Urothelium cell line (cell line): ENCODE measurements at places on chromosomes 4 and X.
A peak's percentile ranks its signal among the peaks of the same experiment; 100 is the strongest.

DNA sequence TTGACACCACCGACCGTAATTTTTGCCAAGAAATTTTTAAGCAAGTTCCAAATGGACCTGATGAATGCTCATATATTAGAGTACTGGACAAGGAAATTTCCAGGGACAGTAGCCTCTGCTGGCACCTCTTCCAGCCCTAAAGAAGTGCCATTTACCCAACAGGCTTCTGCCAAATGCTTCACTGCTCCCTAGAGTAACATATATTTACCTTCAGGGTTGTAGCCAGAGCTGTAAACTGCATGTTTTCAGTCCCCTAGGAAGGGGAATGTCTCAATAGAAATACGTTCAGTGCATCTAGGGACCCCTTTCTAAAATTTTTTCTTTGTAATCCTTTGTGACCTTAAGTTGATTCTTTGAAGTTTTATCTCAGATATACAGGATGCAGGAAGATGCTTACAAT lies 143.1 kb upstream of the SMAD1 start:
- DNase-seq = no peak

- DNase-seq = no peak
Measured at GRCh38 chr4:4490041-4490440, 51.8 kb downstream of the STX18 start.

- no peak for DNase-seq
Measured at GRCh38 chr4:76055016-76055415, 19.1 kb upstream of the CXCL11 start.

GRCh38 chr4:8241895-8242696 lies 27.5 kb upstream of the HTRA3 start:
- DNase-seq = peak; percentile 79

- peak; percentile 68 for DNase-seq
Measured at GRCh38 chr4:57151481-57151880, 41.3 kb upstream of the IGFBP7 start.
